ENCODE measurements at places on chromosomes 4 and X.

DNA sequence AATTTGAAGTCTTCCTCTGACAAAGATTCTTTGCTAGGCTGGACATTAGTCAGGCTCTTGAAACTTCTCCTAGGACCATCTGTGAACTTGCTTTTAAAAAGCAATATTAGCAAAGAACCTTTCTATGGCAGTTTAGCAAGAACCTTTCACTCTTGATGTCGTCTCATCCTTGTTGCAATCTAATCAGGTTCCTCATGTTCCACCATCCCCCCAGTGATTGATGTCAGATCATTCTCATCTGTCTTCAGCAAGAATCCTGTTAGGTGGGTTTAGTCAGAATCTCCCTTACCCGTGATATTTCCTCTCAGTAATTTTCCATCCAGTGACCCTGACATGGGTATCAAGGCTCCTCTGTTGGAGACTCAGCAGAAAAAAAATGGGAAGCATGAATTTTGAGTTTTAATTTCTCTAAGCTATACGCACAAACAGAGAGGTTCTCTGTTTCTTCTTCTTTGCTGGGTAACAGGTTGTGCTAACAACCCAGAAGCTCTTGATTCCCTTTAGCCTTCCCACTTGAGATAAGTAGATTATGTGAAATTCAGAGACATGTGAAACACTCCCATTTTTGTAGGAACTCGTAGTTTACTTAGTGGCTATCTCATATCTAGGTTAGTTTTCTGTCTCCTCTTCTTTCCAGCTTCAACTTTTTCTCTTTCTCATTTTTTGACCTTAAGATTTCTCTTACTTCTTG is 507.4 kb downstream of the C4orf33 start:
- no peak for DNase-seq

DNA sequence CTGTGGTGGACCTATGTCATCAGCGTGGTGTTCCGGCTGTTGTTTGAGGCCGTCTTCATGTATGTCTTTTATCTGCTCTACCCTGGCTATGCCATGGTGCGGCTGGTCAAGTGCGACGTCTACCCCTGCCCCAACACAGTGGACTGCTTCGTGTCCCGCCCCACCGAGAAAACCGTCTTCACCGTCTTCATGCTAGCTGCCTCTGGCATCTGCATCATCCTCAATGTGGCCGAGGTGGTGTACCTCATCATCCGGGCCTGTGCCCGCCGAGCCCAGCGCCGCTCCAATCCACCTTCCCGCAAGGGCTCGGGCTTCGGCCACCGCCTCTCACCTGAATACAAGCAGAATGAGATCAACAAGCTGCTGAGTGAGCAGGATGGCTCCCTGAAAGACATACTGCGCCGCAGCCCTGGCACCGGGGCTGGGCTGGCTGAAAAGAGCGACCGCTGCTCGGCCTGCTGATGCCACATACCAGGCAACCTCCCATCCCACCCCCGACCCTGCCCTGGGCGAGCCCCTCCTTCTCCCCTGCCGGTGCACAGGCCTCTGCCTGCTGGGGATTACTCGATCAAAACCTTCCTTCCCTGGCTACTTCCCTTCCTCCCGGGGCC is 1.2 kb downstream of the GJB1 start:
- DNase-seq = no peak

GRCh38 chrX:118519411-118520215 is 24.0 kb downstream of the DOCK11 start:
- DNase-seq = no peak

DNA sequence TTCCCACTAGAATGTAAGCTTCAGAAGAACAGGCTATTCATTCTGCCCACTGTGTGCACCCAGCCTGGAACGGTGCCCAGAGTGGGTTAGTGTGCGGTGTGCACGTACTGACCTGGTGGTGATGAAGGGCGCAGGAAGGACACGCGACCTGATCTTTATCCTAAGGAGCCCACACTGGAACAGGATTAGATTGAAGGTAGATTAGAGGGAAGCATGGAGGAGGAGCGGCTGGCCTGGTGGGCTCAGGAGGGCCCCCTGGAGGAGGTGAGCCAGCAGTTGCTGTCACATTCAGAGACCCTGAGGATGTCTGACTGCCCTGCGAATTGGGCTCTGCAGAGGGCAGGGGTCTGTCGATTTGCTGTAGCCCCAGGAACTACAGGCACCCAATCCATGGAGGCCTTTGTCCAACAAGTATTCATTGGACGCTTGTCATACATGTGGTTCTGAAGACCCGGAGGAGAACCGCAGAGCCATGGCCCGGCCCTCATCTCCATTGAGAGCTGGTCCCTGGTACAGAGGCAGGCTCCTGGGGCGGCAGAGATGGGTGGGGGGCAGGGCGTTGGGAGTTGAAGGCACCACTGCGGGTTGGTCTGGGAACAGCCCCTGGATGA is 73.2 kb downstream of the HTRA3 start:
- DNase-seq = no peak

- no peak for DNase-seq
These were observed 60.2 kb upstream of the MAOA start for GRCh38 chrX:43595931-43596330.

GRCh38 chr4:71860643-71861042 is 76.8 kb upstream of the GC start:
- peak; percentile 7 for DNase-seq

DNA sequence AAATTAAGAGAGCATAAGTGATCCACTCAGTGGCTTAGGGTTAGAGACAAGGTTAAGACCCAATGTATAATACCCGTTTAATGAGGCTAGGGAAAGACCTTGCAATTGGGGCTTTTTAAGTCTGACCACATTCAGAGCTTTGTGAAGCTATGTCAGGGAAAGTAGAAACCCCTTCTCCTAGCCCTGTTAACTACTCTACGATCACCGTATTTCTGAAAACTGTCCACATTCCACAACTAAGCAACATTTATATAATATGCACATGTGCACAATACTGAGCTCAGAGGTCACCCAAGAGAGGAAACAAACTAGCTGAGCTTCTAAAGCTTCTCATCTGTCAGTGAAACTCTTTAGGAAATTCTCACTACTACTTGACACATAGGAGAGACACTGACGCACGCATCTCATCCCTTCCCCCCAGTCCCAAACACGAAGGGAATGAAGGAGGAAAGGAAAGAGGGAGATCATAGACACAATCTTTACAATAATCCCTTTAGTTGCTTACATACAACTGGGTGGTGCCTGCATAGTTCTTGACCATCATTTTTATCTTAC is 56.2 kb downstream of the METTL14 start:
- peak; percentile 55 for DNase-seq

GRCh38 chrX:6986915-6987314 is 160.6 kb upstream of the STS start:
- DNase-seq = peak; percentile 3

GRCh38 chr4:156473151-156473550 is 498.4 kb downstream of the PDGFC start:
- DNase-seq = no peak

- peak; percentile 32 for DNase-seq
These were observed 129.1 kb upstream of the PACRGL start for GRCh38 chr4:20570981-20571715.

- DNase-seq = no peak
These were observed 7.7 kb upstream of the ADD1 start for GRCh38 chr4:2835978-2836377.

- no peak for DNase-seq
These were observed 15.8 kb upstream of the GRSF1 start for GRCh38 chr4:70855464-70855863.

GRCh38 chr4:158259955-158260575 is 49.8 kb downstream of the TMEM144 start:
- DNase-seq = peak; percentile 50

GRCh38 chr4:52299120-52299519 is 248.0 kb downstream of the SPATA18 start:
- peak; percentile 27 for DNase-seq

- DNase-seq = no peak
These were observed 141.4 kb downstream of the PPP3CA start for GRCh38 chr4:101205916-101206315.

DNA sequence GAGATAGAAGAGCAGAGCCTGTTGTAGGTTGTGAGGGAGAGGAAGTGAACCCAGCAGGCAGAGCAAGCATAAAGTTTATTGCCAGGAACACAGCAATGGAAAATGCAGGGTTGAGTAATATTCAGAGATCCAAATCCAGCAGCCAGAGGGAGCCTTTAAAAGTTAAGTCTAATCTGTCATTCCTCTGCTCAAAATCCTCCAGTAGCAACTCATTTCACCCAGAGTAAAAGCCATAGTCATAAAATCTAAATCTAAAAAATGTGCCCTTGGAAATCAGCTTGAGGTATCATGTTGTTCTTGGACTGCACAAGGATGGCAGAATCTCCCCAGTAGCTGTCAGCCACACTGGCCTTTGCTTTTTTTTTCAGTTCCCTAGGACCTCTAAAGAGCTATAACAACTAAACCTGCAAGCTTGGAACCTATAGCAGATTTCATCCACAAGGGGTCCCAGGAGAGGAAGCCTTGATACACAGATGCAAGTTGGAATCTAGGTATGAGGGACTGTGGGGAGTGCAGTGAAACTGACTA is 62.9 kb upstream of the FRAS1 start:
- DNase-seq = peak; percentile 85

GRCh38 chrX:39805022-39805421 is 292.7 kb downstream of the BCOR start:
- DNase-seq = no peak

DNA sequence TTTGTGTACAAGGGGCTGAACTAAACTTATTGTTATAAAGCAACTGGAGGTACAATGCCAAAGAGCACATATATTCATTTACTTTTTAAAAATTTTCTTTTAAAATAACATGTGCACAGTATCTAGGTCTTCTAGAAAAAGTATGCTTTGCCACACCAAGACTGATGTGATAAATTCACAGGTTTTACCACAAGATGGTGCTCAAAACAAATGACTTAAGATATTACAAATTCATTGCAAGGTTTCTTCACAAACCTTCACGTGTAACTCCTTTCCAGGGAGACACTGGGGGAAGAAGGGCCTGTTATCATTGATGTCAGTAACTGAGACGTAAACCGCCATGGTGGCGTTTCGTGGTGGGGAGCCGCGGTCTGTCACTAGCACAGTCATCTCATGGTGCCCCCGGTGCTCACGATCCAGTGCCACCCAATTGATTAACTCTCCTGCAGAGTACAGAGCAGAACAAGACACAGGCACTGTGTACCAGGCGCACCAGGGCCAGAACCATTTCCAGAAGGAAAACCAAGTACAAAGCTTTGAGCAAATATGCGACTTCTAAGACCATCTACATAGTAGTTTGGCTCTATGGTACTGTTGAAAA is 162.2 kb downstream of the DCHS2 start:
- DNase-seq = peak; percentile 73

- no peak for DNase-seq
These were observed 52.8 kb downstream of the TBC1D14 start for GRCh38 chr4:6962211-6963041.

DNA sequence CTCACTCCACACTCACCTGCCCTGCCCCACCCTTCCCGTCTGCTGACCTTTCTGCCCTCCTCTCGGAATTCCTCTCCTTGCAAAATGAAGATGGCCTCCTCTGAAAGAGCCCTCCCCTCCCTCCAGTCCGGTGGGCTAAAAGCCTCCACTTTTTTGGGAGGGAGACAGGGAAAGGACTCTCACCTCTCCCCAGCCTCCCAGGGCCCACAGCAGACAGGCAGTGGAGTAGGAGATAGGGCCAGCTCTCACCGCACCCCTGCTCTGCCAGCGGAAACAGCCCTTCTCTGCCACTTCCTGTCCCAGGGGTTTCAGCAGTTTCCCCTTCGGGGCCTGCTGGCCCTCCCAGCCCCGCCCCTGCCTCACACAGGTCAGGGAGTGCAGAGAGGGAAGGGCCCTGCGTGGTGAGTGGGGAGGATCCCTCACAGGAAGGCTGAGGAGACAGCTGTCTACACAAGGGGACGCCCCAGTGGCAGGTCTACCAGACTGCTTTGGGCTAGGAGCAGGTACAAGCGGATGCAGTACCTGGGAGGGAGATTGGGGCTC is 18.2 kb downstream of the ELF4 start:
- no peak for DNase-seq

DNA sequence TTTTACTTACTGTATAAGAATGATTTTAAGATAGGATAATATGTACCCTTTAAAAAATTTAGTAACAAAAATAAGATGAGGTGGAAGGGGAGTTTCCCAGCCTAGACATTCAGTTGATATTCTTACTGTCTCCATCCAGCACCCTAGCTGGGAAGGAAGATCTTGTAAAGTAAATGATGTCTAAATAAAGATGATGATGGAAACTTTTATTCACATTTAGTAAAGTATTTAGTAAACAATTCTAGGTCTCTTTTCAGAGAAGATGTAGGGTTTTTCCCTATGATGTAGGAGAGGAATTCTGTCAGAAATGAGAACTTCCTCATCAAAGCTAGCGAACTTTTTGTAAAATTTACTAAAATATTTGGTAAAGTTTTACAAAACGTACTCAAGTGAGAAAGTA is 136.8 kb downstream of the RAPGEF2 start:
- DNase-seq = no peak
